ENCODE measurements at places on chromosomes 2 and 18.

GRCh38 chr2:174992886-174993285 is 12.3 kb downstream of the CHN1 start:
- DNase-seq = no peak

GRCh38 chr2:191797942-191798876 is 48.7 kb downstream of the CAVIN2 start:
- DNase-seq = no peak

- DNase-seq = no peak
Observed at GRCh38 chr2:227862741-227863588, 8.5 kb upstream of the DAW1 start.

DNA sequence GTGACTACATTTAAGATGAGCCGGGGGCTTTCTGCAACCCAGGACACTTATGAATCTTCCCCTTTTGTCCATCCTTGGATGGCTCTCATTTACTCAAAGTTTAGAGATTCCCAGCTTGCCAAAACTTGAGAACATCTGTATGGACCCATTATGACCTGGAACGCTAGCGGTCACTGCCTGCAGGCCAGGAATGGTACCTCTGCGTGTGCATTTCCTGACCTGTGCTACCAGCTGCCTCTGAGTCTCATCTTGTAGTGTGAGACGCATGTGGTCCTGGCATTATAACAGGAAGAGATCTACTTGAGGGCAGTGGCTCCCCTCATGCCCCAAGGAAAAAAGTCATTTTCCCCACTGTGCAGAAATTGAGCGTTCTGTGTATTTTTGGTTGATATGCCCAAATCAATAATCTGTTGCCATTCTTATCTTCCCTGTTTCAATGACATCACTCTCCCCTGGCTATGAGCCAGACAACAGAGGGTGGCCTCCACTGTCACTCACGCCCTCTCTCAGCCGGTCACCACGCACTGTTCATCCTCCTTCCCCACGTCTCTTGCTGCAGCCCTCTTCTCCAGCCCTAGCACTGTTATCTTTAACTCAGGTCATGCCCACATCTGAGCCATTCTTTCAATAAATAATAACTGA is 28.5 kb upstream of the NPAS2 start:
- no peak for DNase-seq

DNA sequence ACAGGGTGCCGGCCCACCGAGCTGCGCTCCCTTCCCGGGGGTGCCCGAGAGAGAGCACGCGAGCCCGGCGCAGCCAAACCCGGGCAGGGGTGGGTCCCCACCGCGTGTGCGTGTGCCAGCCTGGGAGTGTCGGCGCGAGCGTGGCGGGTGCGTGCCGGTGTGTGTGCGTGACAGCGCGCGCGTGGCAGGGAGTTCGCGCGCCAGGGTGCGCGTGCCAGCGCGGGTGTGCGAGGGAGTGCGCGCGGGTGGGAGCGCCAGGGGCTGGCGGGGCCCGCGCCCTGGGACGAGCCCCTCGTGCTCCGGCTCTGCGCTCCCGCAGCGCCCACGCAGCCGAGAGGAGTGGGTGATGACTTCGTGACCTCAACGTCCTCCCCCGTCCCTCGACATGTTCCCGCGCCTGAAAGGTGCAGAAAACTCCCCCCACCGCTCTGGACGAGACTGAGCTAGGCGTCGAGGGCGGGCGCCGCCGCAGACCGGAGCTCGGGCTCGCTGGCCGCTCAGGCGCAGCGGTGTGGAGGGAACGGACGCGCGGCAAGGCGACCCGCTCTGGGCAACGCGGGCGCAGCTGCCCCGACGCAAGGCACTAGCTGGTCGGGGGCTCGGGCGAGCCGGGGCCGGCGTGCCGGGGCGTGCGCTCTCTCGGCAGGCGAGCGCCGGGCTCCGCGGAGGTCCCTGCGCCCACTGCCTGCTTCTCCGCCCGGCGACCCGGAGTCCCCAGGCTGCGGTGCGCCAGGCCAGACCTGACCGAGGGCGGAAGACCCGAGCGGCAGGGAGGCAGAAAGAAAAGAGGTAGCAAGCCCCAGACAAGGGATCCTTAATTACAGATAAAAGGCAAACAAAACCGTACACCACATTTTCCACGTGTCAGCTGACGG is 582.8 kb downstream of the ZEB2 start:
- DNase-seq = no peak
